ENCODE measurements at places on chromosomes 3 and 15. TPM values are rescaled to one million over a fixed set of nuclear protein-coding genes. Genes with fewer than 3 reads are reported as not detected.

Gene ANXA2
- total RNA-seq = 4,604 TPM

Gene STRA6
- total RNA-seq = 68.8 TPM

Gene COL6A5
- total RNA-seq = not detected

Gene ADAMTS9
- 0.87 TPM for total RNA-seq

Gene GREM1
- 8.2 TPM for total RNA-seq

Gene HRH1
- total RNA-seq = 10.2 TPM

Gene B2M
- 409 TPM for total RNA-seq

Gene CCDC54
- total RNA-seq = not detected

Gene MME
- total RNA-seq = not detected
